ENCODE measurements at places on chromosomes 4 and X.

- DNase-seq: no peak
Observed at GRCh38 chrX:120753413-120754251, 122.0 kb downstream of the CT47B1 start.

DNA sequence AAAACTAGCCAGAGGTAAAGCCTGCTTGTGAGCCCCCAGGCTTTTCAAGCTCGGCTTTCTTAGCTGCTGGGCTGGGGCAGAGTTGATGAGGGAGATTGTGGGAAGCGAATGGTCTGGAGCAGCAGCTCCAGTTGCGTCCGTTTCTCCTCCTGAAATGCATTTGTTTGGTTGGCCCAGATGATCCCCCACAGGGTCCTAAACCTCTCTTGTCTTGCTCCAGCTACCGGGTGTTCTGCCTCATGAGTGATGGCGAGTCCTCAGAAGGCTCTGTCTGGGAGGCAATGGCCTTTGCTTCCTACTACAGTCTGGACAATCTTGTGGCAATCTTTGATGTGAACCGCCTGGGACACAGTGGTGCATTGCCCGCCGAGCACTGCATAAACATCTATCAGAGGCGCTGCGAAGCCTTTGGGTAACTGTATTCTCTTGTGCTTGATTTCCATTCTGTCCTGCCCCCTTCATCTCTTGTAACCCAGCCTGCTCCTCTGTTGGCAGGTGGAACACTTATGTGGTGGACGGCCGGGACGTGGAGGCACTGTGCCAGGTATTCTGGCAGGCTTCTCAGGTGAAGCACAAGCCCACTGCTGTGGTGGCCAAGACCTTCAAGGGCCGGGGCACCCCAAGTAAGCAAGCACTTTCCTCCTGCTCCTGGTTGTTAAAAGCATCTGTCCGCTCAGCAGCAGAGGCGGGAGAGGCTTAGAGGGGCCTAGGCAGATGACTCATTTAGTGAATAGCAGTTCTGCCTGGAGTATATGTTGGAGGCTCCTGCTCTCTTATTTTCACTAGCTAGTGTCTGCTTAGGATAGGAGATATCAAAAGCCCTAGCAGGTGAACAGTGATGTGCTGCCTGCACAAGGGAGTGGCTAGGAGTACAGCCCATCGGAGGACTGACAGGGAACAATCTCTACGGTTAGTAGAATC, 15.3 kb downstream of the TKTL1 start:
- DNase-seq: no peak

- DNase-seq: peak; percentile 94
Observed at GRCh38 chr4:2794486-2795299, 1.8 kb downstream of the SH3BP2 start.

DNA sequence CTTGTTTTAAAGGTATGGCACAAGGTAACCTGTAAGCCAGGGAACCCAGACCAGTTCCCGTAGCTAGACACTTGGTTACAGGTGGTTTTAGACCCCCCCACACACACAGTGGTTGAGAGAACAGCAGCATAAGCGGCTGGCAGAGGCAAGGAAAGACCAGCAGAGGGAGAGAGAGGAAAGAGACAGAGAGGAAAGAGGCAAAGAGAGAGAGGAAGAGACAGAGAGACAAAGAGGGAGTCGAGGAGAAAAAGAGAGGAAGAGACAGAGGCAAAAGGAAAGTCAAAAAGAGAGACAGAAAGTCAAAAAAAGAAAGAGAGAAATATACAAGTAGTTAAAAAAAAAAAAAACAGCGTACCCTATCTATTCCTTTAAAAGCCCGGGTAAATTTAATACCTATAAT, 19.5 kb upstream of the PCSK1N start:
- DNase-seq: peak; percentile 40

DNA sequence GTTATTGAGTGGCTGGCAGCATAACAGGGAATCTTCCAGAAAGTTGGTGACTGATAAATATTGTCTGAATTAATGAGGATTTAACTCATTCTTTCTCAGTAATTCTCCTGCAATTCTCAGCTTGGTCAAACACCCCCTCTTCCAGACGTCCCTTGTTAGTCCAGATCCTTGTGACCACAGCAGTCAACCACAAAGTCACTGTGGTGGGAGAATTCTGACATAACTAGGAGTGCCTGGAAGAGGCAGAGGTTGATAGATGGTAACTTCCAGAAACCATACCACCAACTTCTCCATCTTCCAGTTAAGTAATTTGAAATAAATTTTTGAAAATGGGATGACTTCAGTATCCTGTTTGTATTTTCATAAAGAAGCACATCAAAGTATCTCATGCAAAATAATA, 90.1 kb downstream of the CEP44 start:
- DNase-seq: no peak

DNA sequence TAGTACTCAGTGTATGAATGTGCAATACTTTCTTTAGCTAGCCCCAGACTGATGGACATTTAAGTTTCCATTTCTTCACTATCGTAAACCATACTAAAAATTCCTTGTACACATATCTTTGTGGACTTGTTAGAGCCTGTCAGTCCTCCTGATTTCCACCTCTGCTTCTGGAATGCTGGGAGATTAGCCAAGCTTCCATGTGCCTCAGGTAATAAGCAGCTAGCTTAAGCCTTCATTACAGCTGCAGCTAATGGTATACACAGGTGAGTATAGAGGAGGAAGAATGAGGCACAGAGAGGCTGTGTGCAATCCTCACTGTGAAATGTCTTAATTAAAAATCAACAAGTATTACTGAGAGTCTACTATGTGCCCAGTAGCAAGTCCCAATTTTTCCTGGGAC, 9.8 kb downstream of the SMIM9 start:
- DNase-seq: no peak

DNA sequence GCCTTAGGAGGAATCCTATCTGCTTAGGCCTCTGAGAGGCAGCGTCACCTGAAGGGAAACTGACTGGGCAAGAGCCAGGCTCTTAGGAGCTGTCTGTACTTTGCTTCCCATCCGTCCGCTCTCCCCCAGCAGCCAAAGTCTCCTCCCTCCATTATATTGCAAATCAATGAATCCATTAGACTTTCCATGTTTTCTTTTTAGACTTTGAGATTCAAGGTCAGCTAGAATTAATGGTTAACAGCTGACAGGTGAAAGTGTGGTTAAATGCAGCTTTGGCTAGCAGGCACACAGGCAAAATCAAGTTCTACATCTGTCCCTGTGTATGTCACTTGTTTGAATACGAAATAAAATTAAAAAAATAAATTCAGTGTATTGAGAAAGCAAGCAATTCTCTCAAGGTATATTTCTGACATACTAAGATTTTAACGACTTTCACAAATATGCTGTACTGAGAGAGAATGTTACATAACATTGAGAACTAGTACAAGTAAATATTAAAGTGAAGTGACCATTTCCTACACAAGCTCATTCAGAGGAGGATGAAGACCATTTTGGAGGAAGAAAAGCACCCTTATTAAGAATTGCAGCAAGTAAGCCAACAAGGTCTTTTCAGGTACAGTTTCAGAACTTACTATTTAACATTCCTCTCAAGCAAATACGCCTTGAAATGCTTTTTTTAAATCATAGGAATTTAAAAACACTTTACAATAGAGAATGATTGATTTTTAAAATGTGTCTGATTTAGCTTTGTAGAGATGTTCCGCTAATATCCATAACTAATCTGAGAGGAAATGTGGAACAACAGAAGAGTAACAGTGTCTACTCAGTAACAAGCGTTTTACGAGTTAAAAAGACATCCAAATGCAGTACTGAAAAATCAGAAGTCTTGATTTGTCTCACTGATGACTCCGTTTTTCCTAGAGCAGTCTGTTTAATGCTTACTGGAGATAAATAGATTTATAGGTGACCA, at the start of gene F11:
F11 (plus strand) TSS at position 507 of the 970 bp plus-strand sequence. CDS start 948 bp downstream, outside the sequence.
- no peak for DNase-seq

DNA sequence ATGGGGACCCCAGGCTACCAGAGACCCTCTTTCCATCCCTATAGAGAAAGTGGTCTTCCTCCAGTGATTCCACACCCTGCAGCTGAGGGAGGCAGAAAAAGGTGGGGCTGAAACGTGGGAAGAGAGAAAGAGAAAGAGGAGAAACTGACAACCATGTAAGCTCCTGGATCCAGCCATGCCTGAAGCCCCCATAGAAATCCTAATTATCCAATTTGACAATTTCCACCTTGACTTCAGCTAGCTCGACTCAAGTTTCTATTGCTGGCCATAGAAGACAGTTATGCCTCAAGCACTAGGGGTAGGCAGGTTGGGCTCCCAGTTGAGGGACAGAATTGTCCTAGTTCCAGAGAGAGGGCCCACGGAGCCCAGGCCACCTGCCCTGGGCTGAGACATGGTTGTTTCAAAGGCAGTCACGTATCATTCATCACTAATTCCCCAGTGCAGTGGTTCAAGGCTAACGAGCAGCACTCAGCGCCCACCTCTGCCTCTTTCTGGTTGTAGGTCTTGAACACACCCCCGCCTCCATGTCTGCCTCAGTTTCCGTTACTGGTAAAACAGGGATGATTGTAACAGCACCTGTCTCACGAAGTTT, 39.8 kb upstream of the ASMTL start:
- no peak for DNase-seq

- no peak for DNase-seq
Observed at GRCh38 chr4:33696586-33696985, 2547.7 kb downstream of the ARAP2 start.

DNA sequence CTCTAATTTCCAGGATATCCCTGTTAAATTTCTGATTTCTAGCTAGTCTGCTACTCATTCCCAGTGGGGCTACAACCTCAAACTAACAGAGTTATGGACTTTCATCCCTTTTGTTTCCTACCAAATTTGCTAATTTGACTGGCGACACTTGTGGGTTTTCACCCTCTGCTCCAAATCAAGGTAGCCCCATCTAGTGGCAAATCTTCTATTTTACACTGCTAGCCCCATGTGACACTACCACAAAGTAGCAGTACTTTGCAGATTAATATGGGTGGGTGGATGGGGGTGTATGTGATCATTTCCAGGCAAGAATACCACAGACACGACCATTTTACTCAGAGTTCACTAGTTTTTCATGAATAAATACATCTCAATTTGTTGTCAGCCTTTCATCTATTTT, 150.3 kb downstream of the MSL3 start:
- peak; percentile 35 for DNase-seq

GRCh38 chrX:46642145-46642544, 68.6 kb downstream of the CHST7 start:
- peak; percentile 49 for DNase-seq

DNA sequence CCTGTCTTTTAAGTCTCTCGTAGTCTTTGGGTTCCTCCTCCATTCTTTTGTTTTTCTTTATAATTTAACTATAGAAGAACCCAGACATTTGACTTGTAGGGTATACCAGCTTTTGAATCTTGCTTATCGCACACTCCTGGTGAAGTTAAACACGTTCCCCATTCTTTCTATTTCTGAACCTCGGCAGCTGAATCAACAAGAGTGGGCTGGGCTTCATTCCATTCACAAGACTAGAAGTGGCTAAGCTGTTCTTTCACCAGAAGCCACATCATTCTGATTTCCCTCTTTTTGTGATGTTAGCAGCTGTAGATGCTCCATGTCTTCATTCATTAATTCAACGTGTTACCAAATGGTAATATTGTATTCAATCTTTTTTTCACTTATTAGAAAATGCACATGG, 167.9 kb downstream of the CORIN start:
- DNase-seq: no peak

GRCh38 chrX:22325096-22325495, 52.4 kb downstream of the CBLL2 start:
- DNase-seq: no peak

DNA sequence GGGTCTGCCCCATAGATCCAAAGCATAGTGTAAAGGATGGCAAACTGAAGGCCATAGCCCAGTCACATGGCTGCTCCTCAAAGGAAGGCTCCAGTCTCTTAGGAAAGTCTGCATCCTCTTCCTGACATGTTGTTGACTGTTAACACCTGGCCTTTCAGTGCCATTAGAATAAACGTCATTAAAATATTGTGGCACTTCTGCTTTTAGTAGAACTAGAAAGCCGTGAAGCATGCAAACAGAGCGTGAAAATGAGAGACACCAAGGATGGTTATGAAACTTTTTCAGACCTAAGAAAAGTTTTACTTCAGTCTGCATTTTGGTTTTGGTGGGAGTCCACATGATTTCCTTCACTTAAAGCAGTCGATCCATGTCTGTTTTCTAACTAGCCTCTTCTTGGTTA, 41.1 kb upstream of the AFF2 start:
- DNase-seq: no peak

- DNase-seq: no peak
Observed at GRCh38 chrX:43467608-43468234, 188.4 kb upstream of the MAOA start.

GRCh38 chr4:179626687-179627086, 2184.4 kb upstream of the AGA start:
- DNase-seq: no peak

DNA sequence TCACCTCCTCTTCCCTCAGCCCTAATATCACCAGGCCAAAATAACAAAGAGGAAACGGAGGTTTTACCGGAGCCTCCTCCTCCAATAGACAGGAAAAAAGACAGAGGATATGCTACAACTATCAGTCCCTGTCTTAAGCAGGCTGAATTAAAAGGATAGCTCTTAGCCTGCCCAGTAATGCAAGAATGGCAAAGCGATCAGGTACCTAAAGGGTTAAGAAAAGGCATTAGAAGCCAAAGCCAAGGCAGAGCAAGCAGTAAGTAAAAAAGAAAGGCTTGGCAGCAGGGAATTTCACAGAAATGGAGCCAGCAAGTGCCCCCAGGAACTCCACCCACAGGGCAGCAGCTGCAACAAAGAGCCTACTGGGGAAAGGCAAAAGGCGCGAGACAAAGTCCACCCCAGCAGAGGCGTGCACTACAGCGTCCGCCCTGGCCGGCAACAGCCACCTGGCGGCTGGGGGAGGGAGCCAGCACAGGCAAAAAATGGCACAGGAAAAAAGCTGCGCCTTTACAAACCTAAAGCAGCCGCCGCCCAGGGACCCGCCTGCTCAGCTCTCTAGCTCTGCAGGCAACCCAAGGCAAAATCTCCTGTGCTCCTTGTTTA, 220.6 kb upstream of the ZC4H2 start:
- DNase-seq: peak; percentile 11
